ENCODE measurements at places on chromosomes 1 and 21.
A peak's percentile ranks its signal among the peaks of the same experiment; 100 is the strongest.

- H3K27ac ChIP-seq: no peak within 1 kb of the TSS
- peaks cover 53% of the 10 kb centered on the region for H3K4me1 ChIP-seq
- H3K27me3 ChIP-seq: peaks cover 21% of the 10 kb centered on the region
- H3K36me3 ChIP-seq: no peaks in the 10 kb centered on the region
- DNase-seq: no peak
- H3K4me3 ChIP-seq: peak within 1 kb of the TSS; percentile 75
Observed at GRCh38 chr1:19643602-19644394, at the start of gene NBL1. TSS of gene NBL1 (plus strand) at chr1:19644311. CDS start at chr1:19655031, 10,720 bp downstream.

- peak overlapping the region; percentile 59 for H3K4me3 ChIP-seq
- H3K27me3 ChIP-seq: no peaks in the 10 kb centered on the region
- peaks cover 4% of the 10 kb centered on the region for H3K36me3 ChIP-seq
- peak overlapping the region; percentile 89 for H3K27ac ChIP-seq
Observed at GRCh38 chr21:45430521-45431501, 25.8 kb downstream of the COL18A1 start.

DNA sequence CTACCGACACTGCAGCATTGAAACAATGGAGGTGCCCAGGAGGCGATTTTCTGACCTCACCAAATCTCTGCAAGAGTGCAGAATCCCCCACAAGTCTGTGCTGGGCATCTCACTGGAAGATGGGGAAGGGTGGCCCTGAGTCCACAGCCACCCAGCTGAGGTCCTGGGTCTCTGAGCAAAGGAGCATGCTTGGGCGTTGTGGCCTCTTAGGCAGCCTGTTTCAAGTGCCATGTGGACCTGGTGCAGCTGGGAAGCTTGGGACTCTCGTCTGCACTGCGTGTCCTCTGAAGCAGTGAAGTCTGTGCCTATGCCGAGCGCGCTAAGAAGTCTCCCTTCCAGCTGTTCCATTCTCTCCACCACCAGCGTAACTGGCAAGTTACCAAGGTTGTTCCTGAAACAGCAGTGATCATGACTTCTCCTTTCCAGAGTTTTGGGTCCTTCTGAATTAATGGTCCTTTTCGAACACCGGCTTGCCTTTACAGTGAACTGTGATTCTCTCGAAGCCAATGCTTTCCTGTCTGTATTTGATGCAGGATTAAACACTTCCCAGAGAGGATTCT, 5.0 kb upstream of the PLA2G2C start:
- no peak overlapping the region for H3K27ac ChIP-seq
- H3K36me3 ChIP-seq: no peaks in the 10 kb centered on the region
- no peak for DNase-seq
- peaks cover 11% of the 10 kb centered on the region for H3K4me1 ChIP-seq
- H3K27me3 ChIP-seq: peaks cover 2% of the 10 kb centered on the region

- no peaks in the 10 kb centered on the region for H3K27me3 ChIP-seq
- no peak for DNase-seq
- no peaks in the 10 kb centered on the region for H3K4me1 ChIP-seq
- no peak overlapping the region for H3K4me3 ChIP-seq
- H3K36me3 ChIP-seq: no peaks in the 10 kb centered on the region
Observed at GRCh38 chr1:49363628-49364027, 586.9 kb upstream of the BEND5 start.

GRCh38 chr1:157515709-157516108, 36.6 kb downstream of the FCRL5 start:
- no peaks in the 10 kb centered on the region for H3K4me1 ChIP-seq
- no peak overlapping the region for H3K4me3 ChIP-seq
- peaks cover 14% of the 10 kb centered on the region for H3K27me3 ChIP-seq
- DNase-seq: no peak
- no peak overlapping the region for H3K27ac ChIP-seq

- H3K36me3 ChIP-seq: no peaks in the 10 kb centered on the region
- peaks cover 16% of the 10 kb centered on the region for H3K4me1 ChIP-seq
- DNase-seq: no peak
- no peak overlapping the region for H3K4me3 ChIP-seq
- no peak overlapping the region for H3K27ac ChIP-seq
- H3K27me3 ChIP-seq: peaks cover under 1% of the 10 kb centered on the region
Observed at GRCh38 chr1:20359451-20360330, 69.0 kb downstream of the VWA5B1 start.

DNA sequence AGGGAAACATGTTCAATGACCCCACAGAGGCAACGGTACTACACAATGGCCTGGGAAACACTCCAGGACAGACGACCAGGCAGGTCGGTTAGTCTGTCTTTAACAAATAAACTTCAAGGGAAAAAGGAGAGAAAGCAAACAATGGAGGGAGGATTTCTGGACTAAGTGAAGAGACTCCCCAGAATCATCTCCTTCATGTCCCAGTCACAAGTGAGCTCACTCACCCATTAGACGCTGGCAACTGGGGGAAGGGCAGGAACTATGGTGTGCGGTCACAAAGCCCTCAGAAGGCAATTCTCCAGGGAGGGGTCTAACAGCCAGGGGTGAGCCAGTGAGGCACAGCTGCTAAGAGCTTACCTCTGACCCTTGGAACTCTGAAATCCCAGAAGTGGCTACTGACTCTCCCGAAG, 55.7 kb upstream of the NADK start:
- H3K36me3 ChIP-seq: peaks cover 25% of the 10 kb centered on the region
- H3K4me3 ChIP-seq: peak overlapping the region; percentile 19
- DNase-seq: peak; percentile 82
- H3K4me1 ChIP-seq: peaks cover 44% of the 10 kb centered on the region
- H3K27me3 ChIP-seq: no peaks in the 10 kb centered on the region
- peak overlapping the region; percentile 45 for H3K27ac ChIP-seq

DNA sequence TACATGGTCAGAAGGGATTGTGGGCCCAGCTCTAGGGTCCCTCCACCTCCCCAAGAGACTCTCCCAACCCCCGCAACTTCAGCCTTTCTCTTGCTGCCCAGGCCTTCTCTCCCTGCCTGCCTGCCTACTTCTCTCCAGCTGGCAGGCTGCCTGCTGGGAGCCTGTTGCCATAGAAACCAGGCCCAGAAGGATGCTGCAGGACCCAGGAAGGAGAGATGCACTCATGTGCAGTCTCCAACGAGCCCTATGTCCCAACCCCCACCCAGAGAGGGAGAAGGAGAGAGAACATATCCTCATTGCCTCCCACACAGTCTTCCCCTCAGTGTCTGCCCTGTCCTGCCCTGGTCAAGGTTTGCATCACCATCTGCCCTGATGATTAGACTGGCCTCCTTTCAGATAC, 10.8 kb upstream of the SMIM12 start:
- H3K4me3 ChIP-seq: no peak overlapping the region
- H3K27me3 ChIP-seq: peaks cover 35% of the 10 kb centered on the region
- no peaks in the 10 kb centered on the region for H3K36me3 ChIP-seq
- no peak for DNase-seq
- peaks cover 6% of the 10 kb centered on the region for H3K4me1 ChIP-seq
- no peak overlapping the region for H3K27ac ChIP-seq

DNA sequence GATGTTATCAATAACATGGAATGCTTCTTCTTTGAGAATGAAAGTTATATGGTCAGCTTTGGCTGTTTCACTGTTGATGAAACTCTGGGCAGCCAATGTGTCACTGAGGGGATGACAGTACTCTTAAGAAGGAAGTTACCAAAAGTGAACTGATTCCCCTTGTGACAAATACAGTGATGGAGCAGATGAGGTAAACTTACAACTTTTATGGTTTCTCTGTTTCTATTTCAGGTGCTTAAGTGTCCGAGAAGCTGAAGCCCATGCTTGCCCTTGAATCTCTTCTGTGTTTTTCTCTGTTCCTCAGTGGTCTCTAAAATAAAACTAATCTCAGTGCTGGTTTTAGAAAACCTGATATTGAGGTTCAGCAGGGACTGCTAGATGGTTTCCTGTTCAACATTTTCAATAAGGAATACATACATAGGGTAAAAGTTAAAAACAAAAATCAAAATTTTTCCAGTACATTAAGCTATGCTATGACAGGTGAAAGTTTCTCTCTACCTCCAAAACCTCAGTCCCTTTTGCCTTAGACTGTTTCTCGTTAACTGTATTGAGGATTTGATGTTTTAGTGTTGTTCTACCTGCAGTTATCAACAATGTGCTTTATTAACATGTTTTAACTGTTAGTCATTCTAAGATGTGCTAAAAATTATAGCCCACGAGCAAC, 454.4 kb upstream of the ADGRL4 start:
- no peak overlapping the region for H3K27ac ChIP-seq
- DNase-seq: no peak
- no peaks in the 10 kb centered on the region for H3K4me1 ChIP-seq
- no peaks in the 10 kb centered on the region for H3K36me3 ChIP-seq

DNA sequence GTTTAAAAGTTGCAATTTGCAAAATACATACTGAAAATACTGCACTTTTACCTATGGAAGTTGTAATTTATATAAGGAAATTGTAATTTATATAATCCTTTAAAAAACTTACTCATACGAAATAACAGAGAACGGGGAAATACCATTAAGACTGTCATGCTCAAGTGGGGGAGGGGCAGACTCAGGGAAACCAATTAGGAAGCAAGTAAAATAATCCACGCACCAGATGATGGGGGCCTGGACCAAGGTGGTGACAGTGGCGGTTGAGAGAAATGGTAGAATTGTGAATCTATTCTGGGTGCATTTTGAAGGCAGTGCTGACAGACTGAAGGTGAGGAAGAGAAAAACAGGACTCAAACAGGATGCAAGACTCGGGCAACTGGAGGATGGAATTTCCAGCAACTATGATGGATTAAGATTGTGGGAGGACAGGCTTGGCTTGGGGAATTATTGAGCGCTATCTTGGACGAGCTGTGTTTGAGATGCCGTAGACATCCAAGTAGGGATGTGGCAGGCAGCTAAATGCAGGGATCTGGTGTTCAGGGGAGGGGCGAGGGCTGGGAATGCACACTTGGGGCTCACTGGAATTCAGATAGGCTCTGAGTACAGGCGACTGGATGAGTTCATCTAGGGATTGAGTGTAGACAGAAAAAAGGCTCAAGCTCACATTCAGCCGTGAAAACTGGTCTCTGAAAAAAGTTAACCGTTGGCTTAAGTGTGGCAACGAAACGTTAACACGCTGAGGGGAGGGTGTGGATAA, 977 bp downstream of the LCA5L start:
- H3K4me1 ChIP-seq: peaks cover 13% of the 10 kb centered on the region
- H3K4me3 ChIP-seq: peak overlapping the region; percentile 80
- H3K36me3 ChIP-seq: no peaks in the 10 kb centered on the region
- no peaks in the 10 kb centered on the region for H3K27me3 ChIP-seq
- peak overlapping the region; percentile 66 for H3K27ac ChIP-seq

DNA sequence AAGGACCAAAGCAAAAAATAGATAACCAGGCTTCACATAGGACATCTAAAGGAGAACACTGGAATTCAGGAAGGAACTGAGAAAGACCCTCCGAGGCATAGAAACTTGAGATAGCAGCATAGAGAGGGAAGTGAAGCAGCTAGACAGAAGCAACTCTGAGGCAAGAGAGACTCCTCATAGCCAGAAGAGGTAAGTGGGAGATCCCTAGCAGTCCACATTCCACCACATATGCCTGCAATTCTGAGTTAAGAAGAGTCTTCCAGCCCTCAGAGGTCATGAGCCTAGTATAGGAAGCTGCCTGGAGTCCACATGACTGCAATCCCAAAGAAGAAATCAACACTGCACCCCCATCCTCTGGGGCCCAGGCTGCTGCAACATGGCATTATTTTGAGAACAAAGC, 13.9 kb upstream of the FGGY start:
- H3K27me3 ChIP-seq: peaks cover 5% of the 10 kb centered on the region
- no peaks in the 10 kb centered on the region for H3K36me3 ChIP-seq
- no peaks in the 10 kb centered on the region for H3K4me1 ChIP-seq
- no peak overlapping the region for H3K4me3 ChIP-seq
- DNase-seq: no peak

DNA sequence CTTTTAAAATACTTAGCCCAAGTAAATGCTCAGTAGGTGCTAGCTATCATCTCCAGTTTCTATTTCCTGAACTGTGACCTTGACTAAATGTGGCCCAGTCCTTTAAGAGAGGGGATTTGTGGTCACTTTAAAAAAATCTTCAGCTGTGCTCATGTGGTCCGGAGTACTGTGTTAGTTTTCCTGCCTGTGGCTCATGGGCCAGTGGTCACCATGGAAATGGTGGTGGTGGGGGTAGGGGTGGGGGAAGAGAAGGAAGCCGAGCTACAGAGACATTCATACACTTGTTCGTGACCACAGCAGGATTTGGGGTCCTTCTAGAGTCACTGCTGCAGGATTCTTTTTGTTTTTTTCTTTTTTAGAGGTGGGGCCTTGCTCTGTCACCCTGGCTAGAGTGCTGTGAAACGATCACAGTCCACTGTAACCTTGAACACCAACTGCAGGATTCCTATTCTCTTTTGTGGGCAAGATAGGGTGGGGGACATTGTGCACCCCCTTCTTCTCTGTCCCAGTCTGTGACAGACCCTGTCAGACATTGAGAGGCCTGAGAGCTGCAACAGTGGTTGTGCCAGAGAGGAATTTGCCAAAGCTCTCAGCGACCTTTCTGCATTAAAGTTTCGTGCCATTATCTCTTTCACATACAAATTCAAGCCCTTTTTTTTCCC, 25.8 kb downstream of the KIF26B start:
- DNase-seq: no peak
- peaks cover 11% of the 10 kb centered on the region for H3K4me1 ChIP-seq
- H3K36me3 ChIP-seq: no peaks in the 10 kb centered on the region

GRCh38 chr21:42568866-42569731, 55.4 kb downstream of the SLC37A1 start:
- no peaks in the 10 kb centered on the region for H3K36me3 ChIP-seq
- no peak overlapping the region for H3K4me3 ChIP-seq
- H3K27me3 ChIP-seq: peaks cover 7% of the 10 kb centered on the region
- H3K27ac ChIP-seq: no peak overlapping the region
- DNase-seq: no peak

GRCh38 chr1:169108863-169109560, 2.5 kb downstream of the ATP1B1 start:
- peaks cover 8% of the 10 kb centered on the region for H3K36me3 ChIP-seq
- peak overlapping the region; percentile 95 for H3K4me3 ChIP-seq
- DNase-seq: peak; percentile 71

- peaks cover 14% of the 10 kb centered on the region for H3K4me1 ChIP-seq
- H3K36me3 ChIP-seq: no peaks in the 10 kb centered on the region
- H3K4me3 ChIP-seq: no peak overlapping the region
- no peaks in the 10 kb centered on the region for H3K27me3 ChIP-seq
Observed at GRCh38 chr1:26404641-26405040, 6.0 kb upstream of the LIN28A start.

GRCh38 chr1:217059401-217059800, 336.2 kb upstream of the ESRRG start:
- no peak for DNase-seq
- no peaks in the 10 kb centered on the region for H3K27me3 ChIP-seq
- no peaks in the 10 kb centered on the region for H3K36me3 ChIP-seq
- H3K4me1 ChIP-seq: no peaks in the 10 kb centered on the region
- H3K4me3 ChIP-seq: no peak overlapping the region

GRCh38 chr1:186476264-186477040, 15.5 kb upstream of the PDC start:
- H3K27ac ChIP-seq: no peak overlapping the region
- DNase-seq: no peak
- no peaks in the 10 kb centered on the region for H3K27me3 ChIP-seq
- no peaks in the 10 kb centered on the region for H3K36me3 ChIP-seq

GRCh38 chr21:42061195-42061985, 9.7 kb upstream of the UMODL1 start:
- H3K27me3 ChIP-seq: peaks cover 14% of the 10 kb centered on the region
- H3K36me3 ChIP-seq: no peaks in the 10 kb centered on the region
- H3K4me1 ChIP-seq: peaks cover 23% of the 10 kb centered on the region
- H3K27ac ChIP-seq: no peak overlapping the region
- H3K4me3 ChIP-seq: no peak overlapping the region

GRCh38 chr1:73901738-73902137, 296.2 kb downstream of the LRRIQ3 start:
- no peaks in the 10 kb centered on the region for H3K27me3 ChIP-seq
- no peak overlapping the region for H3K4me3 ChIP-seq
- H3K36me3 ChIP-seq: no peaks in the 10 kb centered on the region
- DNase-seq: no peak
- no peak overlapping the region for H3K27ac ChIP-seq

GRCh38 chr1:79188337-79188736, 181.8 kb upstream of the ADGRL4 start:
- no peak overlapping the region for H3K27ac ChIP-seq
- no peak overlapping the region for H3K4me3 ChIP-seq
- H3K27me3 ChIP-seq: no peaks in the 10 kb centered on the region
